ENCODE measurements at places on chromosomes 5 and 9.
A peak's percentile ranks its signal among the peaks of the same experiment; 100 is the strongest.

DNA sequence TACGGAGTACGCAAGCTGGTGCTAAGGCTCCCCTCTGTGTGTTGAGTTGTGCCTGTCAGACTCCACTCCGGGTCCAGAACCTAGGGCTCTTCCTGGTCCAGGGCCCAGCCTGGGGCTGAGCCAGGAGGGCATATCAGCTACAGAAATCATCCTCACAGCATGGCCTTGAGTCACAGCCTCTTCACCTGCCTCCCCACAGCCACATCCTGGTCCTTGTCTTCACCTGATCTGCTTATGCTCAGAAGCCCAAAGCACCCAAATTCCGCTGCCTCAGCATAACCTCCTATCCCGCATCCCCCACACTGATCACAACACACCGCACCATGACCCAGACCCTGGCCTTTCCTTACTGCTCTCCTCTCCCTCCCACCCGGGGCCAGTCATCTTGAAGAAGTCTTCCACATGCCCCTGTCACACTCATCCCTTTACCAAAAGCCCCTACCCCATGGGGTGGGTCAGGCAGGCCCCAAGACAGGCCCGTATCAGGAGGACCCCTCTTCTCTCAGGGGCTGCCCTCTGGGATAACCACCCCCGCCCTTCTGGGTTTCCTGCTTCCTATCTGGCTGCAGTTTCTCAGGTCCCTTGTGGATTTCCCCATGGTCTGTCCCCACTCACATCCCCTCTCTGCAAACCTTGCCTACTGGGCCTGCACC is 1.3 kb upstream of the IL3 start:
- DNase-seq: no peak

DNA sequence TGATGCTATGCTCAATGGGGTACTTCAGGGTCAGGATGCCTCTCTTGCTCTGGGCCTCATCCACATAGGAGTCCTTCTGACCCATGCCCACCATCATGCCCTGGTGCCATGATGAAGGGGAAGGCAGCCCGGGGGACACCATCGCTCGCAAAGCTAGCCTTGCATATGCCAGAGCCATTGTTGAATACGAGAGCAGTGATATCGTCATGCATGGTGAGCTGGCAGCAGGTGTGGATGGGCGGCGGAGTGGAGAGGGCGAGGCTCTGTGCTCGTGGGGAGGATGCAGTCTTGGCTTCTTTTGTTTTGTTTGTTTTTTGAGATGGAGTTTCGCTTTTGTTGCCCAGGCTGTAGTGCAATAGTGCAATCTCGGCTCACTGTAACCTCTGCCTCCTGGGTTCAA is 17.2 kb upstream of the SPZ1 start:
- DNase-seq: peak; percentile 35

- DNase-seq: peak; percentile 37
These were observed 94.9 kb upstream of the NR4A3 start for GRCh38 chr9:99726758-99727157.

- no peak for DNase-seq
These were observed 39.1 kb downstream of the ANGPTL2 start for GRCh38 chr9:127083138-127083980.

GRCh38 chr9:127809002-127809539 is 6.4 kb downstream of the FPGS start:
- DNase-seq: no peak

DNA sequence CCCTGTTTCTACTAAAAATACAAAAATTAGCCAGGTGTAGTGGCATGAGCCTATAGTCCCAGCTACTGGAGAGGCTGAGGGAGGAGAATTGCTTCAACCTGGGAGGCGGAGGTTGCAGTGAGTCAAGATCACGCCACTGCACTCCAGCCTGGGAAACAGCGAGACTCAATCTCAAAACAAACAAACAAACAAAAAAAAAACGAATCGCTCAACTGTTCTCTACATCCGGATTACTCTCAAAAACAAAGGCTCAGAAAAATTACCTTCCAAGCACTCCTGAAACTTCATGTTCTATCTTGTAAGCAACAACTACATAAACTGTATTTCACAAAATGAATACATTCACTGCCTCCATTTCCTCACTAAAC is 14.0 kb downstream of the UBAP2 start:
- no peak for DNase-seq

DNA sequence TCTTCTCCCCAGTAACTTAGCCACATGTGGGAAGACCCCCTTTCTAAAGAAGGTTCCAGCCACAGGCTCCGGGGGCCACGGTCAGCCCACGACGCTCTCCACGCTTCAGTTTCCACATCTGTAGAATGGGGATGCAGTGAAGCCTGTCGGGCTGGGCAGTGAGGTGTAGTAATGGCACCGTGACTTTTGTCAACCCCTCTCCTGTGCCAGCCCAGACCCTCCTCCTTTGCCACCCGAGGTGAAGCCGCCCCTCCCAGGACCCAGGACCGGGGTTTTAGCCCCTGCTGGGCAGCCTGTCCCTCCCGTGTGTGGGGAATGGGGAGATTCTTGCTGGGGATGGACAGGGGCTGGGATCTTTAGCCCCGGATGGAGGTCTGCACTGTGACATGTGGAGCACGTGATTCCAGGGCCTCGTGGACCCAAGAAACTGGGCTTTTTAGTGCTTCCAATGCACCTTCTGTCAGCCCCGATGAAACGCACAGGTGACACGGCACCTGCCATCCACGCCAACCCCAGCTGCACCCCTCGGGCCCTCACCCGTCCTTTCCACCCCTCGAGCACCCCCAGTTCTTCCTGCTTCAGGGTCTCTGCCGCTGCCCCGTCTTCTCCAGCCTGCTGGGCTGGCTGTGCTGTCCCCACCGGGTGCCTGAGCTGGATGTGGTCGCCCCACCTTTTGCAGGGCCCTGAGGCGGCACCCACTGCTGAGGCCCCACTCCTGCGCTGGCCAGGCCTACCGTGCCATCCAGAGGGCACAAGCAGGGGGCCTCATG is 13.4 kb upstream of the RNU6ATAC start:
- no peak for DNase-seq

DNA sequence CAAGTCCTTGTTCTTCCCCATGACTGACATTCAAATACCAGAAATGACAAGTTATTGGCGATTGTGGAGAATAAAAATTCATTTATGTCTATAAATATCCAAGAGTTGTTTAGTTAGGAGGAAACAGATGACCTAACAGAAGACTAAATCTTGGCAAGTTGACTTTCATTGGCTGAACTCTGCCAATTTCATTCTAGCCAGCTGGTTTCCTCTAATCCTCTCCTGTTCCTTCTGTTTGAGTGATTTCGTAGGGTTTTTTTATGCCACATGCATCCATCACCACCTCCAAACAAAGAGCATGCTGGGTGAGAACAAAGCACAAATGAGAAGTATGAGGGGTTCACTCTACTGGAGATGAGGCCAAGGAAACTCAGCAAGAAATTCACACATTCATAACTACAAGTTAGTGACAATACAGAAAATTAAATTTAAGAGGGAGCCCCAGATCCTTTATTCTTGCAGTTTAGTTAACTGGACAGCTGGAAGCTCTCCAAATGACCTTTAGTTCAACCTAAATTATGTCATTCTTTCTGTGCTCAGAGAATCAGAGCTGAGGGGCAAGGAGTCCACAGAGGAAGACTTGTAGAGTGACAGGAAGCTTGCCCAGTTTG is 932.0 kb downstream of the TLE4 start:
- no peak for DNase-seq

- no peak for DNase-seq
These were observed 28.6 kb upstream of the TNC start for GRCh38 chr9:115146581-115147021.

DNA sequence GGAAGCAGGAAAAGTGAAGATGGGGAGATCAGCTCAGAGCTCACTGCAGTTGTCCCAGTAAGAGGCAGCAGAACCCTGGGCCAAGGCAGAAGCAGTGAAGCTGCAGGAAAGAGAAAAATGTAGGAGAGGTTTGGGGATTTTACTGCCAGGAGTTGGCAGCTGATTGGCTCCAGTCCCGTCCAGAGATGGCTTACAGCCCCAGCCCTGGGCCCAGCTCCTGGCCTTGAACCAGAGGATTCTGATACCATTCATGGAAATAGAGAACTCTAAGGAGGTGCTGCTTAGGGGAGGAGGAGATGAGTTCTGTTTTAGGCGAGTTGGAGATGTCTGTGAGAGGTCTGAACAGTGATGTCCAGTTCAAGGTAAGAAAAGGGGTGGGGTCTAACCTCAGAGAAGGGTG is 4.6 kb downstream of the MORN5 start:
- no peak for DNase-seq

GRCh38 chr5:55338810-55339243 is 31.0 kb downstream of the MTREX start:
- DNase-seq: no peak

DNA sequence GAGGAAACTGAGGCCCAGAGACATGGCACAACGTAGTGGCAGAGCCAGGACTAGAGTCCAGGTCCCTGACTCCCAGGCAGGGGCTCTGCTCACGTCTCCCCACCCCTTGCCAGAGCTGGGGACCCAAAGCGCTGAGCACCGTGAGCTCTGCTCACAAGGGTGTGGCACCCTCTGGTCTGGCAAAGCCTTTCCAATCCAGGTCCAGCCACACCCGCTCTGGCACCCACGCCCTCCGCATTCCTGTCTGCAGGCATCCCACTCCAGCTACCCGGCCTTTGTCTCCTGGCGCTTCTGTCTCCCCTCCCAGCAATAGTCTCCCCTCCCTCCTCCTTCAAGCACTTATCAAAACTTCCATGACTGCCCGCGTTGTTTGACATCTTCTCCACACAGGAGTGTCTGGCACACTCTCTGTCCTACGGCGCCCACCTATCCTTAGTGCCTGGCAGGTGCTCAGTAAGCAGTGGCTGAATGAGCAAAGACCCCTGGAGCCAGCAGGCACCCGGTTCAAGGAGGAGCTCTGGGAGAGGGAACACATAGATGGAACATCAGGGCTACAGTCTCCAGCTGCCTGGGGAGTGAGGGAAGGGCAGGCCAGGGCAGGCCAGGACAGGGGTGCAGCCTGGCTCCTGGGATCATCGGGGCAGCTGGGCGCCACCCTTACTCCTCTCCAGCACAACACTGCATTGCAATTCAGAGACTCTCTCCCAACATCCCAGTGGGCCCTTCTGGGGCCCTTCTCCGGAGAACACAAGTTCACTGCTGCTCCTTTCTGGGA is 12.0 kb downstream of the HIGD2A start:
- no peak for DNase-seq

DNA sequence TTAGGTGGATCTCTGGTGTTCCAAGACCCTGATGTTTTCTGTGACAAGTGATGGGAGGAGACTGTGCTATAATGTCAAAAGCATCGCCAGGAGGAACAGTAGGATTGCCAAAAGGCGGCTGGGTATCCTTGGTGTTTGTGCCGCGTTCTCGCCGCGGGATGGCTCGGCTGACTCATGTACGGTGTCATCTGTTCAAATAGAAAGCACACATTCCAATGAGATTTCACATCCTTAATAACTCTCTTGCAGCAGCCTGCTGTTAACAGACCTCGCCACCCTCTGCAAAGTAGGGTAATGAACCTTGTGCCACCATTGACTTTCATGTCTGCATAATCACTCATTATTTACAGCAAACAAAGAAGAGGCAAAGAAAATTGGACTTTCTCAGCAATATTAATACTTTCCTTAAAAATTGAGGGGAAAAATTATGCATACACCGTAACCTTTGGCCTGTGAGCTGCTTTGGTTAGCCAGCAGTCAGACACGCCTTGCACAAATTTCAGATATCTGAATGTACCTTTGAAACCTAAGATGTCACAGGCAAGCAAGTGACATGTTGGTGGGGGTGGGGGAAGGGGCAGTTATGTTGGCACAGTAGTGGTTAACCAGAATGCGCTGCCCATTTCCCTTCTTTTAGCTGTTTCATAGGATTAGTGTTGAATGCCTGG is 289.4 kb downstream of the EFNA5 start:
- no peak for DNase-seq

- DNase-seq: no peak
These were observed 97.3 kb downstream of the ZNF462 start for GRCh38 chr9:106960258-106960657.

GRCh38 chr5:160105686-160106360 is 13.4 kb downstream of the PWWP2A start:
- DNase-seq: no peak

DNA sequence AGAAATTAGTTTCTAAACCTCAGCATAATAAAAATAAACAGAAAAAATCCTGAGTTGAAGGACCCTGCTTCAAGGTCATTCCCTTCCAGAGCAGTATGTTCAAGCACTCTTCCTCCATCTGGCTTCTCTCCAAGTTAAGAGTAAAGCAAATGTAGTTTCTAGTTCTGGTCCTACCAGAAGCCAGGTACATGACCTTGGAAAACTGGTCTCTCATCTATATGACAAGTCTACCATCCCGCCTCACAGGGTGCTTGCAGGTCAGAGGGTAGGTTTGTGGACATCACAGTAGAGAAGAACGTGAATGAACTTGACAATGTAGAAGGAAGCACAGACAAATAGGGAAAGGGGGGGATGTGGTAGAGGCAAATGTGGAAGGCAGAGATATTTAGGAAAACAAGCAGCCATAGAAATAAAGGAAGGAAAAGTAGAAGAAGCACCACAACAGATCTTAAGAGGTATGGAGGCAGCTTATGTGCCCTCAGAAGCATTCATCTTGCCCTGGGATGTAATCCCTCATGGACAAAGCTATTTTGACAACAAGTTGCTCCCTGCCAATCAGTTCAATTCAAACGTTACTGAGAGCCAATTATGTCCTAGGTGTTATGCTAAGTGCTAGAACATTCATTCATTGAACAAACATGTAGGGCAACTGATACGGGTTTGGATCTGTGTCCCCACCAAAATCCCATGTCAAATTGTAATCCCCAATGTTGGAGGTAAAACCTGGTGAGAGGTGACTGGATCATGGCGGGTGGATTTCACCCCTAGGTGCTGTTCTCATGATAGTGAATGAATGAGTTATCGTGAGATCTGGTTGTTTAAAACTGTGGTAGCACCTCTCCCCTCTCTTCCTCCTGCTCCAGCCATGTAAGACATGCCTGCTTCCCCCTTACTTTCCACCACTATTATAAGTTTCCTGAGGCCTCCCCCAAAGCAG is 23.7 kb upstream of the CTNNAL1 start:
- no peak for DNase-seq

Data from NCI-H1417 (cell line).